ENCODE measurements at places on chromosomes 12 and 14.

- DNase-seq, result no peak
Observed at GRCh38 chr12:19988001-19988400, 380.3 kb upstream of the PDE3A start.

GRCh38 chr12:93050026-93050747 lies 121.1 kb upstream of the EEA1 start:
- no peak for DNase-seq

- no peak for DNase-seq
Observed at GRCh38 chr14:72217135-72217534, 284.9 kb downstream of the RGS6 start.

DNA sequence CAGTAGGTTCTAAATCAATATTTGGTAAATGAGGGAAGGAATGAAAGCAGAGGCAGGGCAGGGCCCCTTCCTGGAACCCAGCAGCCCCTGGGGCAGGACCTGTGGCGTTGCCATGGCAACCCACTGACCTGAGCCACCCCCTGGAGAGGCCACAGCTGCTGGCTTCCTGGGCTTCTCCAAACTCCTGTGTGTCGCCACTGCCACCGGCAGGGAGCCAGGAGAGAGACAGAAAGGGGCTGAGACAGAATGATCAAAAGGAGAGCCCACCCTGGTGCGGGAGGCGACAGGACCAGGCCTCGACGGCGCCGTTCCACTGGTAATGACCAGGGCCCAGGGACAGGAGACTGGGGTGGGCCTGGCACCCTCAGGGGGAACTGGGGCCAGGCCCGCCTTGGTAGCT lies 18.2 kb downstream of the RFX4 start:
- no peak for DNase-seq

- no peak for DNase-seq
Observed at GRCh38 chr12:98780261-98780660, 135.2 kb downstream of the APAF1 start.

DNA sequence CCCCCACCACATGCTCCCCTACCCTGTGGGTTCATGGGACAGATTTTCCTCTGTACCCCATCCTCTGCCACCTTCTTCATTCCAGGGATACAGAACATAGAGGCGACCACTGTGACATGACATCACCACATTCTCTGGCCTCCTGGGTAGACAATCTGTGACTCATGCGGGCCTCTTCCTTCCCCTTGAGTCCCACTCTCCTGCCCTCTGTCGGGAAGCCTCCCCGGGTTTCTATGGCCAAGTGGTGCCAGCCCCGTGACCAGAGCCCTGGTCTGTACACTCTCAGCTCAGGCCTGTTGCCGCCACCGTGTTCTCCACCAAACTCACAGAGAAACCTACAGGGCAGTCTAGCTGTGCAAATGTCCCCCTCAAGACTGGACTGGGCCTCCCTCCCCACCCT lies 8.0 kb downstream of the CLMN start:
- DNase-seq, result no peak

DNA sequence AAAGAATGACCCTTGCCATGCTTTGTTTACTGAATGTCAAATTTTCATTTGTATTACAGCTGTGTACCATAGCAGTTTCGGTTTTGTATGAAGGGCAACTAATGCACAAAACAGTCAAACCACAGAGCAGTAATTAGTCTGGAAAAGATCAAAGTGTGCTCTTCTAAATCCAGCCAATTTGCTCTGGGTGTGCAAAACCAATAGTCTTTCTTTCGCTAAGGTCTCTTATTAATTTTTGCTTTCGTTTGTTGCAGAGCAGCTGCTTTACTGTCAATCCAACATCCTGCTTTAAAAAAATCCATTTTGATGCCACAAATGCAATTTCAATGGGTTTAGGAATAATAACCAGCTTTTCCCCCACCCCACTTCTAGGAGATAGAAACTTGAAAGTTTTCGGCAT lies 114.2 kb downstream of the BRMS1L start:
- peak; percentile 32 for DNase-seq

DNA sequence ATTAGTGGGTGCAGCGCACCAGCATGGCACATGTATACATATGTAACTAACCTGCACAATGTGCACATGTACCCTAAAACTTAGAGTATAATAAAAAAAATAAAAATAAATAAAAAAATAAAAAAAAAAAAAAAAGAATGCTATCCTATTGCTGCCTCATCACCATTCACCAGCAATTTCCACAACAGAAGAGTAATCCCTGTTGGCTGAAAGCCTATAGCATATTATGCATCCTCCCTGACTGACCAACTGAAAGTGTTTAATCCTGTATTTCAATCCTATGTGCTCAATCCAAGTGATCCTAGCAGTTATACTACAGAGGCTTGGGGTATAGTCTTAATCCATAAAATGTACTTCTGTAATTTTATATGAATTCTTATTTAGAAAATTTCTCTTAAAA lies 18.5 kb downstream of the DICER1 start:
- no peak for DNase-seq

DNA sequence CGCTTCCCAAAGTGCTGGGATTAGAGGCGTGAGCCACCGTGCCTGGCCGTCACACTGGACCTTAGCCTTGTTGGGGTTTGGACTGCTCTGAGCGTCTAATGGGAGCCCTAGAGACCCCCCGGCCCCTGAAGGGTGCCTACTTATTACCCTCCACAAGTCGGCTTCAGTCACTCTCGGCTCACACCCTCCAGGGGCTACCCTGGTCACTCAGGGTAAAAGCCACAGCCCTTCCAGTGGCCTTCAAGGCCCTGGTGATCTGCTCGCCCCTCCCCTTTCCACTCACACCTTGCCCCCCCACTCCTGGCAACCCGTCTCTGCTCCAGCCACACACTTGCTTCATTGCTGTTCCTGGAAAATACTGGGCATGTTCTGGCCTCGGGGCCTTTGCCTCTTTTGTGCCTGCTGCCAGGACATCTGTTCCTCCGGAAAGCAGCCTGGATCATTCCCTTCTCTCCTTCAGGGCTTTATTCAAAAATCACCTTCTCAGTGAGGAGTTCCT lies 3.6 kb upstream of the MORN3 start:
- no peak for DNase-seq

DNA sequence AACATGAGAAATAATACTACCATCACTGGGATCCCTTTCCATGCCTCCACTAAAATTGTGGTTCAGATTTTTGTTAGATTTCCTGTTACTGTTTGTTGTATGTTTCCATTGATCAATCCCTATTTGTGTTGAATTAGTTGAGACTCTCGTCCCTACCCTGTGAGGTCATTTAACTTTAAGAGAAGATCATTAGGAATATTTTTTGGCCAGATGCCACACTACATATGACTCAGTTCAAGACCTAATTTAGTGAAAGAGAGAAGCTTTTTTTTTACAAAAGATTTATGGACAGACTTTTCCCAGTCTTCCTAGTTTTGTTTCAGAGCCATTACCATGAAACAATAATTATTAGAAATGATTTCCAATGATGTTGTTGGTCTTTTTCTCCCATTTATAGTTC lies 35.5 kb downstream of the CPSF6 start:
- no peak for DNase-seq

DNA sequence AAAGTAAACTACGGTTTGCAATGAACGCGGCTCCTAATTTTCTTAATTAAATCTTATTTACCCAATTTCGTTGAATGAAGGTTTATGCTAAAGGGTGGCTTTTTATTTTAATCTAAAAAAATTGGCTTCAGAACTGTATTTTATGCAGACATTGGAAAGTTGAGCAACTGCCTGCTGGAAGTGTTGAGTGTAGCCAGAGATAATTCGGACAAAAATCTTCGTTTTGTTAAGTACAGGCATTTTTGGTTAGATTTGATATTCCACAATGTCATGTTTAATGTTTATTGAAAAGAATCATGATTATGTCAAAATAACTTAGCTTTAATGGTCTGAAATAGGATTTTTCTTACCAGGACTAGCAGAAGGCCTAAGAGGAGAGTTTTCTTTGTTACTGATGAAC lies 875 bp downstream of the IRAK3 start:
- no peak for DNase-seq

GRCh38 chr14:33393231-33393894 lies 454.7 kb downstream of the NPAS3 start:
- no peak for DNase-seq

Measured in NCI-H2081 (cell line).